ENCODE measurements at places on chromosomes 6 and 20.

- DNase-seq = no peak
These were observed 44.2 kb upstream of the TNFRSF21 start for GRCh38 chr6:47353871-47354270.

GRCh38 chr6:35305117-35305516 lies 7.5 kb downstream of the DEF6 start:
- DNase-seq = no peak

DNA sequence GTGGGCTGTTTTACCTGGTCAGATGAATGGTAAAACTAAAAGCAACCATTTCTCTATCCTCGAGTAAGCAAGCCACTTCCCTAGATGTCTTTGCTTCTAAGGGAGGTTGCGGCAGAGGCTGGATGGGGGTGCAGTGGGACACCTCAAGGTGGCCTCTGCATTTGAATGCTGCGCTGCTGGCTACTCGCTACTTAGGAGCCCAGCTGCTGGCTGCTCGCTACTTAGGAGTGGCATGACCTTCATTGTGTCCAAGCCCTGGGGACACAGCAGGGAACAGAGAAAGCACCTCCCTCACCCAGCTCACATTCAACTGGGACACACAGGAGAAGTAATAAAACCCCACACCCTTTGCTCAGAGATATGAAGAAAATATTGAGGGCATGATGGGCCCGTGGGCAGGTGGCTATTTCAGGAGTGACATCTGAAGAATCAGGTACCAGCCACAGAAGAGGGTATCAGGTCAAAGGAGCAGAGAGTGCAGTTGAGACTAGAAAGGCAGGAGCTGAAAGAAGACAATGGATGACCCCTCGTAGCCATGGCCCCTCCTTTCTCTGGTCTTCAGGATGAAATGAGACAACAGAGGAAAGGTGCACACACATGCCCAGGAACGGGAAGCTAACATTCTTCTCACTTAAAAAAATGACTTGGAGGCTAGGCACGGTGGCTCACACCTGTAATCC lies 149.4 kb downstream of the ZMYND8 start:
- DNase-seq = no peak

DNA sequence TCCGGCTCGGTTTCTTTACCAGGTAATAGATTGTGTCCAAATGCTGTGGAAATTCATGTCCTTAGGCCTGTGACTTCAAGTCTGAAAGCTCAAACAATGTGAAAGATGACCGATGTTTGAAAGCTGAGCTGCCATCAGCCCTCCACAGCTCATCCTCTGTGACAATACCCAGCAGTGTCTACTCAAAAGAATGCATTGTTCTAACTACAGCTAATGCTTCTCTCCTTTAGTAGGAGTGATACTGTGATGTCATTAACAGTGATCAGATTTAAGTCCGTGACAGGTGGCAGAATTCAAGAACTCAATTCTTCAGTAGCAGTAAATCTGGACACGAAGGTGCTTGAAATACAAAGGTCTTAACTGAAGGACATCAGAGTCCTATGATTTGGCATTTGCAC lies 97.3 kb downstream of the RCAN2 start:
- DNase-seq = no peak

- no peak for DNase-seq
These were observed 105.2 kb upstream of the FOXC1 start for GRCh38 chr6:1504465-1504864.

- DNase-seq = peak; percentile 53
These were observed 44.7 kb downstream of the NFATC2 start for GRCh38 chr20:51497542-51498467.

DNA sequence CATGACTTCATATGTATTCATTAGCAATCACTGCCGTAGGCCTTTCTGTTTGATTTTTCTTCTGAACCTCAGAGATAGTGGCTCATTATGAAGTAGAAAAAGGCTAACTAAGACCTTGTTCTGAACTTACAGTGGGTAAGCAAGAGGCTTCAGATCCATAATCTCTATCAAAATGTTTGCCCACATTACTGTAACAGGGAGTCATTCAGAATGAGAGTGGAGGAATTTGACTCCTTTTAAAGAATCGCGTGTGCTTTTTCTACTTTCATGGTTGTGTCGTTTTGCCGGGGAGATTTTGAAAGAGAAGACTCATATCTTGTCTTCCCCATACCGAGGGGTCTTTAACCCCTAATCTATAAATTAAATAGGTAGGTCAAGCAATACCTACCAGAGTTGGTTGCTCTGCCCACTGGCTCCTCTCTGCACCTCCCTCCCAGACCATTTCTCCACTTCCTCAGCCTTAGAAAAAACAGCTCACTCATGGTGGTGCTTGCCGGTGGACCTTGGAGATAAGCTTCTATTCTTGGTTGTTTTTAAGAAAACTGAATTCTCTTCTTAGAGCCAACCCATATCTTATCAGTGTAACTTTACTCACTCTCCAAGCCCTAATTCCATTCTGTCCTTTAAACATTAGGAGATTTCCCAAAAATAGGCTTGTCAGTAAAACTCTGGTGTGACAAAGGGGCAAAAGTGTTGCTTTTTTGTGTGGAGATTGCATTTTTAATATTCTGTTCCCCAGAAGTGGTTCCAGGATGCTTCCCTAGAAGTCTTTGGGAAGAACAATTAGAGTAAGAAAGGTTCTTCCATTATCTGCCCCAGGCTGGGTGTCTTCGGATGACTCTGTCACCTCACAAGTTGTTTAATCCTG lies 56.6 kb downstream of the E2F3 start:
- no peak for DNase-seq

DNA sequence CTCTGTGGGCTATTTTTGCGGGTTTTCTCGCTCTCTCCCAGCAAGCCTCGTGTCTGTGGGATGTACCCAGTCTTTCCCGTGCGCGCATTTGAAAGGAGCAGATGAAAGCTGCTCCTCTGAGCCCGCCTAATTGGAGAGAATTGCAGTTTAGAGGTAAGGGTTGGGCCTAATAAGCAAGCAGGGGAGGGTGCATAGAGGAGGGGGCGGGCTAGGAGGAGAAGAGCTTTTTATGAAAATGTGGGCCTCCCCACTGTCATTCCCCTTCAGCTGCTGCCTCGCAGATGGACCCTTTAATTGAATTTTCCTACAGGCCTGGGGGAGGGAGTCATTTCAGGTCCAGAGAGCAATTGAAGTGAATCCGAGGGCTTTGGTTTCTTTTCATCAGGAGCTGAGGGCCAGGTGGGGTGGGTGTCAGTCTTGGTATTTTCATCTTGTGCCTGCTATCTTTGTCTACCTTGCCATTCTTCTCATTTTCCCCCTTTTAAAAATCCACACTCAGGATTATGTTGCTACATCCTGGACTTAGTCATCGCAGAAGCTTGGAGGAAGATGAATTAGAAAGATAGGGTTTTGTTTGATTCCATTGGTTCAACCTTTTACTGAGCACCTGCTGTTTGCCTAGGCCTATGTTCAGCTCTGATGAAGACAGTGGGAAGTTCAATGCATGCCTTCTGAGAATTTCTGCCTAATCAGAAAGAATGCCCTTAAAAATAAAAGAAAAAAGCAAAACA lies 423.4 kb downstream of the CD83 start:
- DNase-seq = no peak

GRCh38 chr20:31675828-31676608 lies 38.3 kb downstream of the COX4I2 start:
- DNase-seq = peak; percentile 66

DNA sequence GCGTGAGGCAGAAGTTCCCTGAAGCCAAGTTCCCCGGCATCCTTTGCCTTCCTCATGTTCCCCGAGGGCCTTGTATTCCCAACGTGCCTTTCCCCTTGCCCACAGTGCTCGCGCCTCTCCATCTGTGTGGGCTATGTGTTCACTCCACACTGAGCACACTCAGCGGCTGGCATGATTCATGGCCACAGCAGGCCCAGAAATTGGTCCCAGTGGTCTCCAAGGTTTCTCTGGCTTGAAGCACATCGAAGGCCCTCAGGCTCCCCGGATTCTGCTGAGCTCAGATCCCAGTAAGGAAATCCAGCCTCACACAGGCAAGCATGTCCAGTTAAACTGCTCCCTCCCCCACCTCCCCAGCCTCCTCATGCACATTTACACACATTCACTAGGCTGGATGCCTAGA lies 123.6 kb downstream of the ISM1 start:
- no peak for DNase-seq

GRCh38 chr20:24797745-24798655 lies 151.1 kb upstream of the CST7 start:
- no peak for DNase-seq

GRCh38 chr6:139713900-139714506 lies 339.6 kb upstream of the CITED2 start:
- no peak for DNase-seq

- no peak for DNase-seq
These were observed 43.4 kb downstream of the TAF8 start for GRCh38 chr6:42093582-42094329.

GRCh38 chr20:47020231-47020630 lies 125.6 kb downstream of the EYA2 start:
- no peak for DNase-seq

DNA sequence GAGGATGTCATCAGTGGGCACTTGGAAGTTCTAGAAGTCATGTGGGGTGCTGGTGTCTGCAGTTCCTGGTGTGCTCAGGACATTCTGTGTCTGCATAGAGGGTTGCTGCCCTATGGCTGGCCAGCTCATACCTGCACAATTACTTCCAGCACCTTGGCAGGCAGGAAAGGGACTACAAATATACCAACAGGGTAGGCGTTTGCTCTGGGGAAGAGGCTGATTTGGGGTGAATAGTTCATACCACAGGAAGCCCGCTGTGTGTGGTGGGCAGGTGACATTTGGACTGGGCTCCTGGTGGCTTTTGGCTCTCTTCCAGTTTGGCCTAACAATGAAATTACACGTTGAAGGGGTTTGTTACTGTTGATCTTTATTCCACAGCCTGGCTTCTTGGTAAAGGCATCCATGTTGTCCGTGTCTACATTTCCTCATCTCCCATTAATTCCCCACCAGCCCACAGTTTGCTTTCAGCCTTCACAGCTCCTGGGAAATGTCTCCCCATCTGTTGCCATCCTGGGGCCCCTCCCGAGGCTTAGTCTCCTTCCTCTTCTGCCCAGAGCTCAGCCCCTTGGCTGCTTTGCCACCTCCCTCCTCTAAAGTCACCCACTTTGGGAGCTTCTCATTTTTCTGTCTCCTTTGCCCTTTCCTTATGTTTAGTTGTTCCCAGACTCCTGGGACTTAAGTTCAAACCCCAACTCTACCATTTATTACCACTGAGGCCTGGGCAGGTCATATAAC lies 88.1 kb downstream of the RSPH3 start:
- DNase-seq = peak; percentile 57

- DNase-seq = no peak
These were observed 24.6 kb upstream of the ID4 start for GRCh38 chr6:19812512-19813119.

GRCh38 chr6:82525775-82526495 lies 162.3 kb downstream of the TPBG start:
- DNase-seq = no peak

- DNase-seq = no peak
These were observed 14.4 kb upstream of the GPR6 start for GRCh38 chr6:109963598-109964170.

DNA sequence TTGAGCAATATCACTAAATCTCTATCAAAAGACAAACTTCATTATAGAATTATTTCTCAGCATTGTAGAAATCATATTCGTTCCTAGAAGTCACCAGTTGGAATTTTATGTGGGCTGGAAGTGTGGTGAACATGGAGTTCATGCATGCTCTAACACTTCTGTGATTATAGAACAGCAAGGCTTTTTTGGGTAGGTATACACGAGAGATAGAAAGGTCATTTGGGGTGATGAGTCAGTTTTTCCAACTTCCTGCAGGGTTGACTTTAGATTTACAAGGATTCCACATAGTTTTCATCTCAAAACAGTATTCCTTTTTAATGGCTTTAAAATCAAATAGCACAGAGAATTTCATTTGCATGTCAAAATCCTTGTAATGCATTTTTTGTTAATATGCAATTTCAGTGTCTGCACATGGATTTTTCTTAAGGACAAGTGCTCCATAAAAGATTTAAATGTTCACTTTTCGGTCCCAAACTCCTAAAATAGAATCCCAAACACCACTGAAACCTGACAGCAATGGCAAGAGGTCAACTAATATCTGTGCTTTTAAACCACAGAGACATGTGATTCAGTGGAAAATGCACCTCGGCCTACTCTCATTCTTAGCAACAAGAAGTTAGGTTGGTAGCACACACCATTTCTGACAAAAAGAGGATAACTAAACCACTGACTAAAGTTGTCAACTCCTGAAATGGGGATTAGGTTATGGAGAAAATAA lies 211.0 kb downstream of the MOXD1 start:
- DNase-seq = no peak

- no peak for DNase-seq
These were observed 38.7 kb upstream of the ZBP1 start for GRCh38 chr20:57658833-57659516.

- DNase-seq = no peak
These were observed 38.4 kb upstream of the MYLIP start for GRCh38 chr6:16090452-16090851.

- DNase-seq = no peak
These were observed 54.7 kb downstream of the ELOVL5 start for GRCh38 chr6:53294095-53294494.

DNA sequence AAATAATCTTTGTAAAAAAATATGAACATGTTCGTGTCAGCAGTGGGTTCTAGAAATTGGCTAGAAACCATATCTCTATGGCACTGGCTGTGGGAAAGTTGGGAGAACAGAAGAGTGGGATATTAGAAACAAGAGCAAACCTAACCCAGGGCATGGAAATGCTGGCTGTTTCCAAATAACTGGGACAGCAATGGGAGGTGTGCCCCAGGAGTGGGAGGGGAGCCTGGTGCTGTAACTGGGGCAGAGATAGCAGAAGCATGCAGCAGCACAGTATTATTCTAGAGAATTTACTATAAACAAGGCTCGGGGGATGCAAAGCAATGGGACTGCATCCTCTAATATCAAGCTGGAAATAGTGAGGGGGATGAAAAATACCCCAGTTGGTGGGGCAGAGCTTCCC lies 175.0 kb downstream of the KIF6 start:
- no peak for DNase-seq

DNA sequence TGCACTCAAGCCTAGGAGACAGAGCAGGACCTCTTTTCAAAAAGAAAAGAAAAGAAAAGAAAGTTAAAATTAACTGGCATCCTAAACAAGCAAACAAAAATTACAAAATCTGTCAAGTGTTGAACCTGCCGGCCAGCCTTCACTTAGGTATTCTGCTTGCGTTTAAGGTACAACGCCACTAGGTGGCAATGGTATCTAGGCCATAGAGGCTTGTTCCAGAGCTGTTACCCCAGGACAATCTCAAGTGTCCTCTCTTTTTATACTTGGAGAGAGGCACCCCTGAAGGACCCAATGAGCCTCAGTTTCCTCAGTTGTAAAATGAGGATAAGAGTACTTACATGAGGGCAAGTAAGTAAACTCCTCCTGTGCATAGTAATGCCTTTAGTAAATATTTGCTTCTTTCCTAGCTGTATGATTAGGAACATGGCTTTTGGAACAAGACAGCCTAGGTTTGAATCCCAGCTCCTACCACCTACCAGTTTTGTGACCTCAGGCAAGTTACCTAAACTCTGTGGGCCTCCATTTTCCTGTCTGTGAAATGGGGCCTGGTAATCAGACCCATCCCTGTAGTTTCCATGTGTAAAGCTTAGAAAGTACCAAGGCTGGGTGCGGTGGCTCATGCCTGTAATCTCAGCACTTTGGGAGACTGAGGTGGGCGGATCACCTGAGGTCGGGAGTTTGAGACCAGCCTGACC lies 5.8 kb upstream of the PACSIN1 start:
- peak; percentile 46 for DNase-seq

- peak; percentile 2 for DNase-seq
These were observed 5.5 kb upstream of the NPBWR2 start for GRCh38 chr20:64112691-64113443.

Measured in activated naive CD4-positive, alpha-beta T cell treated with anti-CD3 and anti-CD28 coated beads, Interleukin-2, amount 50 U/mL, for 72 hours (primary cell).